ENCODE measurements at places on chromosomes 4 and X.

- DNase-seq, result no peak
Observed at GRCh38 chr4:29521281-29521680, 1198.9 kb upstream of the PCDH7 start.

- DNase-seq, result no peak
Observed at GRCh38 chr4:137961051-137961438, 281.1 kb downstream of the SLC7A11 start.

- no peak for DNase-seq
Observed at GRCh38 chr4:51895158-51895557, 52.2 kb downstream of the DCUN1D4 start.

- no peak for DNase-seq
Observed at GRCh38 chr4:94307231-94307871, 35.3 kb downstream of the HPGDS start.

- no peak for DNase-seq
Observed at GRCh38 chr4:82648356-82648755, 86.6 kb upstream of the TMEM150C start.

- no peak for DNase-seq
Observed at GRCh38 chr4:128603081-128603480, 206.4 kb upstream of the JADE1 start.

DNA sequence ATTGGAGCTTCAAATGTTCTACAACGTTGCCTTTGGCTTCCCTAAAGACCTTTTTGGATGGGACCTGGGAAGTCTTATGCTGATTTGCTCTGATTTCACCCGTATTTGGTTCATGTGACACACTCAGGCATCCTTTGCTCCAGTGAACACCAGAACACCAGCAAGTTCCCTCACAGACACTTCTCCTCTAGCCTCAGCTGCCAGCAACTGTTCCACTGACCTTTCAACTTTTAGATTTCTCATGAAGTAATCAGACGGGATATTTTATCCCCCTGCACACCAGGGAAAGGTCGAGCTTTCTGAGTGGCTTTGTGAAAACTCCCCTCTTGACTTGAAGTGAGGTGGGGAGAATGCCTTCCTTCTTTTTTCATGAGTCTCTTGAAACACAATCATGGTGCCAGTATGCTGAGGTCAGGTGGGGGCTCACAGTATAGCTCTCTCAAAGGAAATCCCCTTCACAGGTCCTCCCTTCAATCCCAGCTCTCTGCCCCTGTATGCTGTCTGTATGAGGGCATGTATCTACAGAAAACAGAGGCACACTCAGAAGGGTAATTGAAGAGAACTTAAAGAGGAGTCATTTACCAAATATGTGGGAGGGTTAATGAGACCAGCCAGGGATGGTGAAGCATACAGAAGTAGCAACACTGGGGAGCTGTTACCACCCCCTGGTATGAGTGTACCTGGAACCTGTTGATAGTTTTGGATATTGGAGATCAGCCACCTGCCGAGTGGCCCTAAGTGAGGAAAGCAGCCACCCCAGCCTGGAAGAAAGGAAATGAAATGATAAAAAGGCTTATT lies 62.7 kb downstream of the FGFBP1 start:
- DNase-seq, result no peak

GRCh38 chrX:155314260-155314659 lies 20.2 kb downstream of the CLIC2 start:
- DNase-seq, result no peak

- no peak for DNase-seq
Observed at GRCh38 chr4:145840162-145840768, 98.4 kb downstream of the ZNF827 start.

DNA sequence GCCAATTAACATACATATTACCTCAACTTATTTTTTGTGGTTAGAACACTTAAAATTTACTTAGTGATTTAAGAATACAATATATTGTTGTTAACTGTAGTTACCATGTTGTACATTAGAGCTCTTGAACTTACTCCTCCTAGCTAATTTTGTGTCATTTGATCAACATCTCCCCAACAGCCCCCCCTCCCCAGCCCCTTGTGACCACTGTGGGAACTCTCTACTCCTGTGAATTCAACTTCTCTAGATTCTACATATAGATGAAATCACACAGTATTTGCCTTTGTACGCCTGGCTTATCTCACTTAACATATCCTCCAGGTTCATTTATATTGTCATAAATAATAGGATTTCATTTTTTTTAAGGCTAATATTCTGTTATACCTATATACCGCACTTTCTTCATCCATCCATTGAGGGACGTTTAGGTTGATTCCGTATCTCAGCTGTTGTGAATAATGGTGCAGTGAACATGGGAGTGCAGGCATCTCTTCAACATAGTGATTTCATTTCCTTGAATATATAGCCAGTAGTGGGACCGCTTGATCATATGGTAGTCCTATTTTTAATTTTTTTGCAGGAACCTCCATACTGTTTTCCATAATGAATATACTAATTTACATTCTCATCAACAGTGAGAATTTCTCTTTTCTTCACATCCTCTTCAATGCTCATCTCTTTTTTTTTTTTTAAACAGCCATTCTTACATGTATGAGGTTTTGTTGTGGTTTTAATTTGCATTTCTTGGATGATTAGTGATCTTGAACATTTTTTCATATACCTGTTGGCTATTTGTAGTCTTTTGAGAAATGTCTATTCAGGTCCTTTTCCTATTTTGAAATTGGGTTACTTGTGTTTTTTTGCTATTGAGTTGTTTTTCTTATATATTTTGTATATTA lies 66.8 kb downstream of the RAPGEF2 start:
- no peak for DNase-seq

- DNase-seq, result no peak
Observed at GRCh38 chr4:47882228-47882627, 32.2 kb downstream of the NFXL1 start.

DNA sequence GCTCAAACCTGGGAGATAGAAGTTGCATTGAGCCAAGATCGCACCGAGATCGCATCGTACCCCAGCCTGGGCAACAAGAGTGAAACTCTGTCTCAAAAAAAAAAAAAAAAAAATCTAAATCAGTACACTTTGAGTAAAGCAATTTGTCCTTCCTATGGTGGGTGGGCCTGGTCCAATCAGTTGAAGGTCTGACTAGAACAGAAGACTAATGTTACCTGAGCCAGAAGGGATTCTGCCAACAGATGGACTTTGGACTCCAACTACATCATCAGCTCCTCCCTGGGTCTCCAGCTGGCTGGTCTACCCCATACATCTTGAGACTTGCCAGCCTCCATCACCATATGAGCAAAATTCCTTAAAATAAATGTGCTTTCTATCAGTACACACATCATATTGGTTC lies 155.2 kb downstream of the DHRSX start:
- DNase-seq, result no peak

DNA sequence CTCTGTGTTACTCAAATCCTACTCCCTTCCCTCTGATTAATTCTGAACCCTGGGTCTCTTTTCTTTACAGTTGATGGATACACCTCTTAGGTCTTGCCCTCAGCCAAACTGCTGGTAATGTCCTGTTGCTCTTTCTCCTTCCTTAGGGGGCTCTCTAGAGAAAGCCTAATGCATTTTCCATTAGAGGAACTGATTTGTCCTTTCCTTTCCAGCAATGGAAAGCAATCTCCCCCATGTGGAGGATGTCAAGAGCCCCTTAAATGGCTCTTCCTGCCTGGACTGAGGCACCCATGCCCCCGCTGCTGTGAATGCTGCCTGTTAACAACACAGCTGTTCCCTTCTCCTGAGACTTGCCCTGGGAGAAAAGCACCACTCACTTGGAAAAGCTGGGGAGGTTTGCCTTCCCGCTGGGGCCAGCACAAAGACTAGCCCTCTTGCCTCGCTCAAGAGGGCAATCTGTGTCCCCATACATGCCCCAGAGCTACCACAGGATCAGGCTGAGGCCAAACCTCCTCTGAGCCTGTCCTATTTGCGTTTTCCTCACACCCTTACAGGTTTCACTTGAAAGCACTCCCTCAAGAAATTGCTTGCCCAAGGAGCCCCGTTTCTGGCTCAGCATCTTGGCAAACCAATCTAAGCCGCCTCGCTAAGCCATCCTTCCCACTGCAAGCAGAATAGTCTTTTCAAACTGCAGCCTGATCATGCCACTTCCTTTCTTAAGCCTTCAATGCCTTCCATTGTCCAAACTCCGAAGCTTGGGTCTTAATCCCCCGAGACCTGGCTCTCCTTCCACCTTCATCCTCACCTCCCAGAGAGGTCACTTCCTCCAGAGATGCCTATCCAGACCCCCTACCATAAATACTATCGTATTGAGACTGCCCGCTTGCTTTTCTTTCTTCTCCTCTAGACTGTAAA lies 23.2 kb upstream of the SMIM20 start:
- no peak for DNase-seq

GRCh38 chr4:2040391-2041238 lies 18.5 kb upstream of the NAT8L start:
- no peak for DNase-seq

GRCh38 chr4:114310296-114310925 lies 288.2 kb upstream of the UGT8 start:
- DNase-seq, result no peak

- DNase-seq, result no peak
Observed at GRCh38 chr4:140308366-140309123, 64.9 kb upstream of the SCOC start.

DNA sequence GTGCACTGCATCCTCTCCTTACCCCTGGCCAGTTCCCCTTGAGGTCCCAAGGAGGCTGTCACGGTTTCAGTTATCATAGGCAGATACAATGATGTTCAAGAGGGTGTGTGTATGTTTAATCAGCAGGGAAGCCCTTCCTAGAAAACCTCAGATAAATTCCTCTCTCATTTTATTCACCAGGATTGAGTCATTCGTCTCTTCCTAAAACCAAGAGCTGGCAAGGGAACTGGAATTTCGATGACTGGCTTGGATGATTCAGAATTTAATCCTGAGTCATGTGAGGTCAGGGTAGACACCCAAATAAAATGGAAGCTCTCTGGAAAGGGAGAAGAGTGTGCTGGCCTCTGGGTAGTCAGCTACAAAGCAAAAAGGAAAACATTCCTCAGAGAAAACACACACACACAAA lies 106.2 kb upstream of the RAPGEF2 start:
- no peak for DNase-seq

DNA sequence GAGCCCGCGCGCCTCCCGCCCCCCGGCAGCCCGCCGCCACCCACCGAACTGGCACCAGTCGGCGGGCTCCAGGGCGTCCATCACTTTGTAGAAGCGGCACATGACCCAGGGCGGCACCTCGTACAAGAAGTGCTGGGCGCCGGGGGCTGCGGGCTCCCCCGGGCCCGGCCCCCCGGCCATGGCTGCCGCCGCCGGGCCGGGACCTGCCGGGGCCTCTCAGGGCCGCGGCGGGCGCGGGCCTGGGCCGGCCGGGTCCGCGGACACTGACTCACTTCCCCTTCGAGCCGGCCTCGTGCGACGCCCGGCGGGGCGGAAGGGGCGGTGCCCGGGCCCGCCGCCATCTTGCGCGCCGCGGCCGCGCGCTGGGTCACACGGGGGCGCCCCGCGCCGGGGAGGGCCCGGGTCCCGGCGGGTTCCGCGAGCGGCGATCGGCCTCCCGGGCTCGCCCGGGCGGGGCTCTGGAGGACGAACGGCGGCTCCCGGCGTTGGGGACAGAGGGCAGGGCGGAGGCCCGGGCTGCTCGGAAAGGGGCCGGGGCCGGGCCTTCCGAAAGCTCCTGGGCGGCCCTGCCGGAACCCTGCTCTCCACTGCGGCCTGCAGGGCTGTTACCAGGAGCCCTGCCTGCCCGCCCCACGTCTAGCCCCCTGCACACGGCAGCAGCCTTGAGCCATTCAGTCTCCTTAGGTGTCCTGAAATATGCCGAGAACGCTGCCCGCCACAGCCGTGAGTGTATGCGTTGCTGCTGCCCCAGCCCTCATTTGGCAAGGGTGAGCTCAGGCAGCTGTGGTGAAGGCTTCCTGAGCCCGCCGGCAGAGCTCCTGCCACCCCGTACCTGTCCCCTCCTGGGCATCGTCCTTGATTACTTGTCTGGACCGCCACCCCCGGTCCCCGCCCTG lies at the start of gene IRAK1:
Gene IRAK1 (minus strand): TSS at position 270 of the 896 bp plus-strand sequence. CDS start 90 bp downstream, at position 180.
- DNase-seq, result peak; percentile 51

DNA sequence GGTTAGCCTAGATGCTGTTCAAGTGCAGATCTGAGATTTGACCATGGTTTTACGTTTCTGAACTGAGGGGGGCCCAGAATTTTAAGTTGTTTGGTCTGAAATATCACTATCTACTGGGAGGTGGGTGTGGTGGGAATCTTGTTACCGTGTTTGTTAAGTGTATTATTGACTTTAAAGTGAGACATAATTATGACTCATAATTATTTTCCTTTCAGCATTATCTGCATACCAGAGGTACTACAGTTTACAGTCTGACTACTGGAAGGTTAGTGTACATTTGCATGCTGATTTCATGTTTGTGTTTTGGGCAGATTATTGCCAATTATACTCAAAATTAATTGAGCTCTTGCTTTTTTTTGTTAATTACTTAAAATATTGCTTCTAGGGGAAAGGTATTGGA lies 101.5 kb downstream of the KDM6A start:
- no peak for DNase-seq

- no peak for DNase-seq
Observed at GRCh38 chr4:67714248-67714583, 13.3 kb upstream of the UBA6 start.

DNA sequence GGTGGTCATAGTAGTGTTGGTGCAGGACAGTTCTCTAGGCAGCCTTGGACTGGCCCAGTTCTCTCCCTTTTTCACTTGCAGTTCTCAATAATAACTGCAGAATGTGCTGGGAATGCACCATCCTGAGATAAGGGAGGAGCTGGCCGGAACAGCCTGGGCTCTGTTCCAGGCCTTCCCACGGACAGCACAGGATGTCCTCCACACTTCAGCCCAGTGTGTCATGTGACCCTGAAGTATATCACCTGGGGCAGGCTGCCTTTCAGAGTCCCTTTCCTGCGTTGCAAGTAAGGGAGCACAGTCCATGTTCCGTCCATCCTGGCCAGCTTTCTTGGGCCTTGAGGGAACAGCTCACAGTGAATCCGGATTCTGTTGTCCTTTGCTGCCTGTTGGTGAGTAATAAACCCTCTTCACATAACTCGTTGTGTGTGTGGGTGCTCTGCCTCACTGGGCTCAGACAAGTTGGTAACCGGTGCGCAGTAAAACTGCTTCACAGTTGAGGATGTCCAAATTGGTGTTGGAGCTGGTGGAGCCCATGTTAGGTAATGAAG lies 32.3 kb upstream of the BBS12 start:
- no peak for DNase-seq

DNA sequence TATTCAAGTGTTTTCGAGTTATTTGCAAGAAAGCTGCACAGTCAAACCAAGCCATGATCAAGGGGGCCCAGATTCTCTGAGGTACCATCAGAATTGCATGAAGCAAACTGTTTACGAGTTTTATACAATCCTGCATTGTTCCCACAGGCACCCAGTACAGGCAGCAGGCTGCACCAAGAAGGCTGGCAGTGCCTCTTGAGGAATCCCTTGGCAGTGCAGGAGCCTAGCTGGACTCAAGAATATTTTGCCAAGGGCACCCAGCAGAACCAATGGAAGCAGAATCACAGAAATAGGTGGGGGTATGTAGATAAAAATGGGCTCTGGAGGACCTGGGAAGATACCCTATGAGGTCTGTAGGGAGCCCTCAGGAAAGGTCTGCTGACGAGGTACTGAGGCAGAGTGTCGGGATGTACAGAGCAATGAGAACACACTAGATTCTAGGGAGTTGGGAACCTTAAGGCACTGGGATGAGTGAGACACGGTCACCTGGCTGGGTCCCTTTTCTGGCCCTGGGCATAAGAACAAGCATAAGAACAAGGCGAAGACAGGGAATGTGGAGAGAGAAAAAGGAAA lies 2.5 kb upstream of the PLP1 start:
- DNase-seq, result no peak

Measured in stimulated activated CD4-positive, alpha-beta T cell treated with anti-CD3 and anti-CD28 coated beads, Interleukin-15, amount 100 ng/mL, for 1 hour (primary cell).